ENCODE measurements at places on chromosomes 7 and 10. TPM values are rescaled to one million over a fixed set of nuclear protein-coding genes. Genes with fewer than 3 reads are reported as not detected.
A peak's percentile ranks its signal among the peaks of the same experiment; 100 is the strongest.

The UTF1 gene
- polyA plus RNA-seq: 55.7 TPM

GRCh38 chr7:25565949-25566348 is 337.7 kb upstream of the NPVF start:
- peak; percentile 62 for DNase-seq

DNA sequence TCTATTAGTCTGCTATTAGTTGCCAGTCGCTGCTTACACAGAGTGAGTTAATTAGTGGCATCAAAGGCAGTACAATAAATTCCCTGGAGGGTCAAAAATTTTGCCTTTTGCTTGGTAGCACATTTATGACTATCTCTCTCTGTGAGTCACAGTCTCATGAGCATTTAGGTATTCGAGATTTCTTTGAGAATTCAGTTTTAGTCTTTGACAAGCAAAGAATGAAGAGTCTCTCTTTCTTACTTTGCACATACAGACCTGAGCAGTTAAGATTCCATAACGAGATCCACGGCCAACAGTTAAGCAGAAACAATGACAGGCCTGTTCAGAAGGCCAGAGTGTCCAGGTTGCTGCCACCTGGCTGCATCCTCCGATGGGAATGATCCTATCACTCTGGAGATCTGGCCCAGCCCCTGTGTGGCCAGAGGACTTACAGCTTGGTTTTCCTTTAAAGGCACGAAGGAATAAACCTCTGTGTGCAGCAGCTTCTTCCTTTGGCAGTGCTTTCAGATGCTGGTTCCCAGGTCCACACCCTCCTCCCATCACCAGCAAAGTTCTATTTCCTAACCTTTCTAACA is 80.6 kb downstream of the GLI3 start:
- DNase-seq: no peak

The FAM25C gene
- polyA plus RNA-seq: not detected

DNA sequence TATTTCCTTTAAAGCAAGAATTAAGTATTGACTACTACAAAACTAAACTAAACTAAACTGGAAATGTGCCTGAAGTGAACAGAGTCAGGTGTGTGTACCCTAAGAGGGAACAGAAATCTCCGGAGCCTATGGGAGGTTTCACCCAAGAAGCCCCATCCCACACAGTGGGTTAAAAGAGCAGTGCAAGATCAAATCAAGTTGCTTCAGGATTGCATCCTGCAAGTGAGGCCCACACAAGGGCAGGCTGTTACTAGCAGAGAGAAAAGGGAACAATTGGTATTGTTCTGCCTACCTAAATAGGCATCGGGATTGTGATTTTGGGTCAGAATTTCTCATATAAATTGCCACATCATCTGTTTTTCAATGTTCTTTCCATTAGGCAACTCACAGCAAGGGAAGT is 113.3 kb upstream of the CDC14C start:
- no peak for DNase-seq

DNA sequence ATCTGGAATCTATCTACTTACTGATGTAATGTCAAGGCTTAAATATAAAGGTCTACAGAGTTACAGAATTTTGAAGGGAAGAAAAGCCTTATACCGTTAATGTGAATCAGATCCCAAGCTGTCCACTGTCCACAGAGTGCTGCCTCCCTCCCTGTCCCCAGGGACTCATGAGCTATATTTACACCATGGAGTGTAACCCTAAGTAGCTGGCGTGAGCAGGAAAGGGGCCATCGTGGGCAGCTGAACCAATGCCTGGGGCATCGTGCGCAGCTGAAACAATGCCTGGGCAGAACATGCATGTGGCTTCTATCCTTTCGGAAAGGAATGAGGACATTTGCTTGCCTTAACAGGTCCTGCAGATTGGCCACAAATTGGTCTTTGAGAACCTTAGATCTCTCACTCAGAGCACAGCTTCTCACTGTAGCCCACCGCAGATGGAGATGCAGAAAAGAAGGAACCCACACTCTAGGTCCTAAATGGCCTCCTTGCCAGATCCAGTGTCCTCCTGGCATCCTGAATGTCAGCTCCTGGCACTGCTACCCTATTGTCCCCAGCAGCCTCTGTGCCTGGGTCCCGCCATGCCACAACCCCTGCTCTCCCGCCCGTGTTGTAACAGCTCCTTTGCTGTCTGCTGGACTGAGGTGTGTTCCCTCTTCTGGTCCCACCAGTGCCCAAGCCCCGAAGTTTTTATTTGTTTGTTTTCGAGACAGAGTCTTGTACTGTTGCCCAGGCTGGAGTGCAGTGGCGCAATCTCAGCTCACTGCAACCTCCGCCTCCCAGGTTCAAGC is 30.3 kb downstream of the CCDC3 start:
- DNase-seq: no peak

DNA sequence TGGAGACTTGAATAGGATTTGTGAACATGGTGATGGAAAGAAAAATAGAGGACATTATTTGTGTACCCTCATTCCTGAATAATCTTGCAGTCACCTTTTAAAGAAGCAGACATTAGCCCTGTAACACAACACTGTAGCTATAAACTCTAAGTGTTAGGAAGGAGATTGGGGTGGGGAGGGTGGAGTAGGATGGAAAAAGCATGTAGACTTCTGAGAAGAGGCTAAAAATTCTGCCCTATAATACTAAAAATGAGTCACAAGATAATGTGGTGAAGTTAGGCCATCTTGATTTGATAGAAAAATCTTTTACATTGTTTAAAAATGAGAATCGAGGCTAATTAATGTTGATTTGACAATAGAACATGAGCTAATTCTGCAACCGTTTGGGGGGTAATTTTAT is 128.8 kb downstream of the LCOR start:
- no peak for DNase-seq

The RPP38 gene
- polyA plus RNA-seq: 42.8 TPM

The SRRM3 gene
- 8.2 TPM for polyA plus RNA-seq

- no peak for DNase-seq
Measured at GRCh38 chr10:16904049-16904448, 86.8 kb upstream of the RSU1 start.

The ARHGEF35 gene
- 32.3 TPM for polyA plus RNA-seq

DNA sequence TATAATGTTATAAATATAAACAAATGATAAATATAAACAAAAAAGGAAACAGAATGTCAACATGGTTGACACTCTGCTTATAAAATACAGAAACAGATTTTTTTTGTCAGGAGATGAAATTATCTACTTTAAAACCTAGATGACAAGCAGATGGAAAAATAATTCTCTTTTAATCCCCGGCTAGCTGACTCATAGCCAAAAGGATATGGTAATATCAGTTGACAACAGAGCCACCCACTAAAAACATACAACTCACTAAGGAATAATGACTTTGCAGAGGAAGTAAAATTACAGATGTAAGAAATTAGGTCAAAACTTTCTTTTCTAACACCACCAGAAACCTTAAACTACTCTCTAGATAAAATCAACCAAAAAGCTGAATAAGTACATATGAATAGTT is 131.1 kb upstream of the ABCB5 start:
- DNase-seq: no peak

GRCh38 chr7:139680676-139681462 is 96.9 kb downstream of the HIPK2 start:
- DNase-seq: no peak

The FFAR4 gene
- polyA plus RNA-seq: 0.06 TPM

The BMPER gene
- polyA plus RNA-seq: 0.77 TPM

The LIPK gene
- not detected for polyA plus RNA-seq

The IFIT1B gene
- 0.10 TPM for polyA plus RNA-seq

DNA sequence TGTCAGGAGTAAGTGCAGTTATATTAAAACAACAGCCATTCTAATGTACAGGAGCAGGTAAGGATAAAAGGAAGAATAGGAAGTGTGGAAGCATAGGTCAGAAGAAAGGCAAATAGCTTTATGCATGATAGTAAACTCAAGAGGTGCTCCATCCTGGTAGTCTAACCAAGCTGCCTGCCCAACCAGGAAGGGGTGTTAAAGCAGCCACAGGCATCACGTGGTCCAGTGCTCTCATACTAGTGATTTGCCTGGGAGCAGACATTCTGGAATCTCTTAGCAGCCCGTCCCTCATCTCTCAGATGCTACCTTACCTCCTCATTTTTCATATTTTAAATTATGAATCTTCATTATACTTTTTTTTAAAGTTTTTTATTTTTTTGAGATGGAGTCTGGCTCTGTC is 18.5 kb downstream of the ABRAXAS2 start:
- DNase-seq: no peak

The ZPBP gene
- polyA plus RNA-seq: not detected

- no peak for DNase-seq
Measured at GRCh38 chr7:157528785-157529341, 192.1 kb downstream of the DNAJB6 start.

The FZD1 gene
- 0.34 TPM for polyA plus RNA-seq

GRCh38 chr7:45066409-45066808 is 22.4 kb downstream of the NACAD start:
- DNase-seq: no peak

The MCM10 gene
- 33.4 TPM for polyA plus RNA-seq

DNA sequence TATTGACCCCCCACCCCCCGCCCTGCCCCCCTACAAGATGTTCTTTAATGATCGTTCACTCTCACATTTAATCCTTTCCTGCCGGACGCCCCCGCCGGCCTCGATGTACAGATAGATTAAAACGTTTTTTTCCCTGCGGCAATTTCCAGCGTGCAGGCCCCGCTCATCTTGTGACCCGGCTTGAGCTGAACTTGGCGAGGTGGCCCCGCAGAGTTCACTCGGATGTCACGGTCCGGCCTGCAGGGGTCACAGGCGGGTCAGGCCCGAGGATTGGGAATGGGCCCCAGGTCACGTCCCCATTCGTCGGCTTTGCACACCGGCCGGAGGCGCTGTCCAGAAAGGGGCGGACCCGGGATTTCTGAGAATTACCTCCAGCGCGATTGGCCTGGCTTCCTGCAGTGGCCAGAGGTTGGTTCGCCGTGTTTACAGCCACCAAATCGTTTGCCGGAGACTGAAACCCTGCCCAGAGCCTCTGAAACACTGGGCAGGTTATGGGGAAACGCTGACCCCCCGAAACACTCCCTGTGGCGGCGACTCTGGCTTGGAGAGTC is 1.9 kb upstream of the CYP26A1 start:
- DNase-seq: peak; percentile 86

- no peak for DNase-seq
Measured at GRCh38 chr7:155962191-155962967, 150.1 kb upstream of the SHH start.

DNA sequence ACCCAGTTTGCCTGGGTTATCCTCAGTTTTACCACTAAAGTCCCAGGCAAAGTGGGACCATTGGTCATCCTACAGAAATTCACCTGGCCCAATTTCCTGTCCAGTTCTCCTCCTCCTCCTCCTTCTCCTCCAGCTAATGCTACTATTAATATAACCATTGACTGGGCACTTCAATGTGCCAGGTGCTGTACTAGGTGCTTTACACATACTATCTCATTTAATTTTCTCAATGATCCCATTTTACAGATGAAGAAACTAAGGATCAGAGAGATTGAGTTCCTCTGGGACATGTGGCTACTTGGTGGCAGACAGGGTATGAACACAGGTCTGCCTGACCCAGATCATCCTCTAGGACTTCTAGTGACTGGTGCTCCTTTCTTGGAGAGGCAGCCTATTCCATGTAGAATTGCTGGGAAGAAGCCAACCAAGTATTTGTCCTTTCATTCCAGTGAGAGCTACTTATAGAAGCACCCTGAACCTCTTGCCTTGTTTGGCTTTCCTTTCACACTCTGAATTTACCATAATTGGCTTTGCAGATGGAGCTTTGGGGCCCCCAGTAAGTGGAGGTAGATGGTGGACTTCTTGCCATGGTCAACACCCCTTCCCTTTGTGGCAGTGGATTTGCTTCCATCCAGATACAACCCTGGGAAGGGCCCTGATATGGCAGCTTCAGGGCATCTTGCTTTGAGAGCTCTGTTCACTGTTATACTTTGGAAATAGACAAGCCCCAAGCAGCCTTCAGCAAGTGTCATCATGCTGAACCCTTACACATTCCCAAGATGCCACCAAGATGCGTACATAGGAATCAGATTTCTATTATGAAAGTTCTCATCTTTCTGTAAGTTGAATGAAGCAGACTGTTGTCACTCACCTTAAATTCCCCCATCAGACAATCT is 78.7 kb downstream of the MYOF start:
- no peak for DNase-seq

DNA sequence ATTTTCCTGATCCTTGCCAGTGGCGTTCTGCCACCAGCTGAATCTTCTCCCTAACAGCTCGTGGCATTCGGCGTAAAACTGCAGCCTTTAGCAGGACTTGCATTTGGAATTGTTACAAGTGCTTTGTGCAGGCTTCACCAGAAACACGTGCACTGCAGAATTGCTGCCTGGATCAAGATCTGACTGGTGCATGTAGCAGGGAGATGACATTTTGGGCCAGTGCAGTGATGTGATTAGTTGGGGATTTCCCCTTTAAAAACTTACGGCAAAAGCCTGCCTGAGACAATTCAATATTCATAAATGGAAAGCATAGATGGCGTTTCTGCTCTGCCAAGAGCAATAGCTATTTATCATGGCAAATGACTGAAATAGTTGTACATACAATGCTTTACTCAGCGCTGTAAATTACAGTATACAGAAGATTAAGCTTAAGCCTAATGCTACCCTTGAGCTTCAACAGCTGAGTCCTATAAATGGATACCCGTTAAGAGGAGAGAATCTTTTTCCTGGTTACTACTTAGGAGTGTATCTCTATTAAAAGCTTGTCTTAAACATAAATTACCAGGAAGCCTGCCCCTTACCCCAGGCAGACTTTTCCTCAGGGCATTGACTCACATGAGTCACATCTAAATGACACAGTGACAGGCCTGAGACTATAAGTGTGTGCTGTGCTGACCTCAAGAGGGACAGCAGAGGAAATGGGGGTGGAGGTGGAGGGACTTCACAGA is 106.3 kb downstream of the ATXN7L1 start:
- DNase-seq: no peak

The OPN4 gene
- polyA plus RNA-seq: not detected

DNA sequence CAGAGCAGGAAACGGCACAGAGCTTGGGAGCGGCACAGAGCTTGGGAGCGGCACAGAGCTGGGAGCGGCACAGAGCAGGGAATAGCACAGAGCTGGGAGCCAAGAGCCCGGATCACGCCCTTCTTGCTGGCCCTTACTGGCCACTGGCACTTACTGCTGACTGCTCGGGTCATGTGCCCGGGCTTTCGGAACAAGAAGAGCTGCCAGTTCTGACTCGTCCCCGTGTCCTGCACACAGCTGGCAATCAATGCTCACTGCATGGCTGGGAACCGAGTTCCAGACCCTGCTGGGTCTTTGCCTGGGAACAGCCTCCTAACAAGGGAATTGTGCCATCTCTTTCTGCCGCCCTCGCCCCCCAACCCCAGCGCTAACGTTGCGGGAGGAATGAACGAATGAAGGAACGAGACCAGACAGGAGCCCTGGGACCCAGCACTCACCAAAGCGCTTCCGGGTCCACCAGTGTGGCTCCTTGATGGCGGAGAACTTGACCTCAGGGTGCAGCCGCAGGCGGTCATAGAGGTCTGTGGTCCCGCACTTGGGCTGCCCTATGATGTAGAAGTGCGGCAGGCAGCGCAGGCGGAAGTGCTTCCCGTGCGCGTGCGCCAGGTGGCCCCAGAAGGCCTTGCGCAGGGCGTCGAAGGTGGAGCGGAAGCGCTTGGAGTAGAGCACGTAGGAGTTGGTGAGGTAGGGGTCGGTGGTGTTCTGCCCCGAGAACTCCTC is 49.1 kb downstream of the CHST15 start:
- no peak for DNase-seq
